ENCODE measurements at places on chromosomes 16 and 17.

GRCh38 chr16:86662740-86663139, 84.4 kb downstream of the FOXL1 start:
- DNase-seq, result no peak

- no peak for DNase-seq
These were observed 36.0 kb downstream of the OSBPL7 start for GRCh38 chr17:47785538-47786123.

DNA sequence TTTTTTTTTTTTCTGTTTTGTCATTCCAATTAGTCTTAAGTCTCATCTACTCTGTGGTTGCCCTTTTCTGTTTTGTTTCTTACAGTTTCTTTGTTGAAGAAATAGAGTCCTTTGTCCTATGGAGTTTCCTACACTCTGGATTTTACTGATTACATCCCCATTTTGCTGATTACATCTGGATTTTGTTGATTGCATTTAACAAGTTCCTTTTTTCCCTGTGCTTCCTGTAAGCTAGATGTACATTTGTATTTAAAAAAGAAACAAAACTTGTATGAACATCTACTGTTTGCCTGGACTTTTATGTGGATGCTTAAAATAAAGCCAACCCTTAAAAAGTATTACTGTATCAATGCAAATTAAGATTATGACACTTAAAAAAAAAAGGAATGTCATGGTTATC, 147.6 kb downstream of the CHD9 start:
- no peak for DNase-seq

GRCh38 chr16:61780161-61780560, 256.1 kb downstream of the CDH8 start:
- no peak for DNase-seq

- no peak for DNase-seq
These were observed 8.2 kb downstream of the MYH3 start for GRCh38 chr17:10648956-10649355.

GRCh38 chr16:19316846-19317245, 31.3 kb downstream of the CLEC19A start:
- DNase-seq, result no peak

GRCh38 chr17:49210158-49211029, at the start of the genes ABI3 and GNGT2:
ABI3 (plus strand) TSS chr17:49210707; CDS start chr17:49210725, 18 bp downstream.
GNGT2 (minus strand) TSS chr17:49210574; CDS start chr17:49207422, 3,152 bp downstream.
- peak; percentile 36 for DNase-seq

DNA sequence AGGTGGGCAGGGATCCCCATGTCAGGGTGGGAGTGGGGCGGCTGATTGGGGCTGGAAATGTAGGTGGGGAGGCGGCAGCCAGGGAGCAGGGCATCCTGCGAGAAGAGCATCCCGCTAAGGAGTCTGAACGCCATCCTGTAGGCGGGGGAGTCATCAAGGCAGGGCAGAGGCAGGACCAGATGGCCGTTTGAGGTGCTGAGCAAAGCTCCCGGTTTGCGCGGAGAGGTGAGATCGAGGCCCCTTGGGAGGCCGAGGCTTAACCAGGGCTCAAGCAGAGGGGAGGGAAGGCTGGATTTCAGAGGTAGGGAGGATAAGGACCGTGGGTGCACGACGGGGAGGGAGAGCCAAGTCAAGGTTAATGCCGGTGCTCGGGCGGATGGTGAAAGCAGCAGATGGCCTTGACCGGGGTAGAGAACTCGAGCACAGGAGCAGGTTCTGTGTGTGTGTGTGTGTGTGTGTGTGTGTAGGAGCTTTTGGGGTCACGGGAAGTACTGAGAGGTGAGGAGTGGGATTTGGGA, 472 bp upstream of the NME2 start:
- DNase-seq, result no peak

DNA sequence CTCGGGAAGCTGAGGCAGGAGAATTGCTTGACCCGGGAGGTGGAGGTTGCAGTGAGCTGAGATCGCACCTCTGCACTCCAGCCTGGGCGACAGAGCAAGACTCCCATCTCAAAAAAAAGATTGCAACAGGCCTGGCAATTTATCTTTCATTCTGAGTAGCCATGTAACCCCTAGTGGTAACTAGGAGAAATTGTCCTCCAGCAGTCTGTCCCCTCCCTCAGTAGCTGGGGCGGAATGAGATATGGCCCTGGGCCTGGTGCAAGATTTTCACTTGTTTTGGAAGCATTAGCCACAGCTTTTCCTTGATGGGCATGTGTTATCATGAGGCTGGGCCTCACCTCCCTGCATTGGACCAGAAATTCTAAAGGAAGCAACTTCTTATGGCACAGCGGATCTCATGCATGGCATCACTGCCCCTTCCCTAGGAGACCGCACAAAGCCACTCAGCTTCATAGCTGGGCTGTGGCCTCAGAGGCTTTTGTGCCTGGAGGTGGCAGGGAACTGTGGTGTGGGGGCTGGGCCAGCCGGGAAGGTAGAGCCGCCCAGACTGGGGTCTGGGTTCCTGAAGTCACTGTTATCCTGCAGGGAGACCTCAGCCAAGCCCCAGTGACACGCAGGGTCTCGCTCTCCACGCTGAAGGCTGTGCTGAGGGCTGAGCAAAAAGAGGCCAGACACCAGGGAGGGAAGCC, 13.4 kb downstream of the NATD1 start:
- DNase-seq, result no peak

- no peak for DNase-seq
These were observed 3.0 kb downstream of the SECTM1 start for GRCh38 chr17:82330322-82331239.

DNA sequence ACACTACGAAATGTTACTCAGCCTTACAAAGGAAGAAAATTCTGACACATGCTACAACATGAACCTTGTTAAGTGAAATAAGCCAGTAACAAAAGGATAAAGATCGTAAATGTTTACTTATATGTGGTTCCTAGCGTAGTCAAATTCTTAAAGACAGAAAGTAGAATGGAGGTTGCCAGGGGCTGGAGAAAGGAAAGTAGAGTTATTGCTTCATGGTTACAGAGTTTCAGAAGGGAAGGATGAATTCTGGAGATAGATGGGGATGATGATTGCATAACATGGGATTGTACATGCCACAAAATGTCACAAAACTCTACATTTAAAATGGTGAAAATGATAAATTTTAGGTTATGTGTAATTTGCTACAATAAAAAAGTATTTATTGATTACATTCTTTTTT, 103.8 kb downstream of the CHD9NB start:
- no peak for DNase-seq

- DNase-seq, result no peak
These were observed 36.3 kb upstream of the BCAR1 start for GRCh38 chr16:75287708-75288107.

- DNase-seq, result no peak
These were observed 16.5 kb upstream of the NSMCE1 start for GRCh38 chr16:27284865-27285675.

DNA sequence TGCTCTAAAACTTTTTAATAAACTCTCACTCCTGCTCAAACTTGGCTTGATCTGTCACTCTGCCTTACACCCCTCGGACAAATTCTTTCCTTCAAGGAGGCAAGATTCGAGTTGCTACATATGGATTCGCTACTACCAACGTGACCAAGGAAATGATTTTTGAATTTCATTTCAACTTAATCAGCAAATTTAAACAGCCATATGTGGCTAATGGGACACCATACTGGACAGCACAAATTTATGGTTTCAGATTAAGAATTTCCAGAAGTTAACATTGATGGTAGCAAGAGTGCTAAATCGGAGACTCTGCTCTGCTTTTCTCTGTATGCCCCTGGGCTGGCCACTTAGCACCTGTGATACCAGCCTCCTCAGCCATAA, 318.2 kb upstream of the PSMD7 start:
- no peak for DNase-seq

GRCh38 chr17:61503961-61504360, 51.7 kb downstream of the TBX4 start:
- no peak for DNase-seq

GRCh38 chr16:28534542-28535373, 4.0 kb downstream of the NUPR1 start:
- no peak for DNase-seq
